ENCODE measurements at places on chromosomes 7 and 10. TPM values are rescaled to one million over a fixed set of nuclear protein-coding genes. Genes with fewer than 3 reads are reported as not detected.

SPACDR gene
- 0.38 TPM for total RNA-seq

ZNF775 gene
- 3.5 TPM for total RNA-seq

TNS3 gene
- total RNA-seq = 2.6 TPM

FZD1 gene
- 4.1 TPM for total RNA-seq

VWA2 gene
- 1.8 TPM for total RNA-seq

WNT8B gene
- total RNA-seq = not detected

LAMB4 gene
- total RNA-seq = 0.13 TPM

PNLIPRP2 gene
- total RNA-seq = not detected

PLEKHS1 gene
- not detected for total RNA-seq

STEAP1 gene
- total RNA-seq = 12.7 TPM

NRG3 gene
- total RNA-seq = not detected

DNAJC30 gene
- total RNA-seq = 0.79 TPM

MYL10 gene
- not detected for total RNA-seq

PALD1 gene
- 0.13 TPM for total RNA-seq

TFEC gene
- total RNA-seq = not detected

DDX21 gene
- total RNA-seq = 193 TPM

TSPAN15 gene
- 12.1 TPM for total RNA-seq

PIK3AP1 gene
- total RNA-seq = 2.1 TPM

PNLIP gene
- under 0.01 TPM for total RNA-seq

RNF32 gene
- total RNA-seq = 1.8 TPM

BMPER gene
- 0.13 TPM for total RNA-seq

PHKG1 gene
- 0.26 TPM for total RNA-seq

TNKS2 gene
- 56.5 TPM for total RNA-seq

TMEM229A gene
- total RNA-seq = not detected

COBL gene
- 4.1 TPM for total RNA-seq

UNCX gene
- total RNA-seq = not detected

ANXA7 gene
- 88.7 TPM for total RNA-seq

PRF1 gene
- not detected for total RNA-seq

CUZD1 gene
- 0.79 TPM for total RNA-seq

CLDN3 gene
- total RNA-seq = not detected

INMT gene
- total RNA-seq = 0.13 TPM

RBP3 gene
- not detected for total RNA-seq

ACTA2 gene
- total RNA-seq = 2.2 TPM

IGFBP1 gene
- under 0.01 TPM for total RNA-seq

CUTC gene
- 25.0 TPM for total RNA-seq

AP1S1 gene
- total RNA-seq = 192 TPM

VAX1 gene
- total RNA-seq = not detected

THSD7A gene
- 0.26 TPM for total RNA-seq

NUTM2E gene
- 0.13 TPM for total RNA-seq

SLC13A1 gene
- total RNA-seq = not detected

HOXA11 gene
- not detected for total RNA-seq

OR6B1 gene
- not detected for total RNA-seq

LBX1 gene
- not detected for total RNA-seq

LEP gene
- under 0.01 TPM for total RNA-seq

ERV3-1 gene
- 33.5 TPM for total RNA-seq

PON1 gene
- total RNA-seq = not detected

TMEM139 gene
- total RNA-seq = 3.7 TPM
